HFF-Myc (cell line): ENCODE measurements at places on chromosomes 7 and 10.
A peak's percentile ranks its signal among the peaks of the same experiment; 100 is the strongest.

DNA sequence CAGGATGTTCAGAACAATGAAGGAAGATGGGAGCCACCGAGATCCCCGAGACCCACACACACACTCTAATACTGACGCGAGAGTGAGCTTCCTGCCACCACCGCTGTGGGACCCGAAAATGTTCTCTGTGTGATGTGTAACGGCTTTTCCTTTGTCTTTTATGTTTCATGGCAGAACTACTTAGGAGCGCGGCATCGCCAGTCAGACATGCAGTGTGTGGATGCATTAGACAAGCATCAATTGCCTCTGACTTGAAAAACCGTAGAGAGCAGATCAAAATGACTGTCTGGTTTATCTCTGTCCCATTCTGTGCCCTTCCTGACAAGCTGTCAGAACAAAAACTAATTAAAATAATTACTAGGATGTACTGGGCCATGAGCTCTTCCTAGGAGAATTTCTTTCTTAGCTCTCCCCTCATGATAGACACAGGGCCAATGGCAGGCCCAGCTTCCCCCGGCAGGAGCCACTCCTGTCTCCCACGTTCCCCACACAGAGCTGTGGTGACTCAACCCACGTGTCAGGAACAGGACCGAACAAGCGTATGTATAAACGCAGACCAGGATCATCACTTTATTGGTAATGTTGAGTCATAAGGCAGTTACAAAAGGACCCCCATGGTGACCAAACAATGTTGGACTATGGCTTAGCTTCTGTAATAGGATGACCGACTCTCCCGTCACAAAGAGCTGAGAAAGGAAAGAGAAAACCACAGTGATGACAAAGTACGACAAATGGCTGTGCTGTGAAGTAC is 705.0 kb downstream of the PARD3 start:
- DNase-seq = no peak

- DNase-seq = no peak
These were observed 23.8 kb upstream of the GSDME start for GRCh38 chr7:24781106-24781505.

GRCh38 chr10:35336084-35336831 is at the start of gene CCNY:
Gene CCNY (plus strand): TSS chr10:35336509. CDS start chr10:35337054, 545 bp downstream.
- DNase-seq = no peak

GRCh38 chr7:6423942-6424701 is 23.6 kb downstream of the DAGLB start:
- no peak for DNase-seq

DNA sequence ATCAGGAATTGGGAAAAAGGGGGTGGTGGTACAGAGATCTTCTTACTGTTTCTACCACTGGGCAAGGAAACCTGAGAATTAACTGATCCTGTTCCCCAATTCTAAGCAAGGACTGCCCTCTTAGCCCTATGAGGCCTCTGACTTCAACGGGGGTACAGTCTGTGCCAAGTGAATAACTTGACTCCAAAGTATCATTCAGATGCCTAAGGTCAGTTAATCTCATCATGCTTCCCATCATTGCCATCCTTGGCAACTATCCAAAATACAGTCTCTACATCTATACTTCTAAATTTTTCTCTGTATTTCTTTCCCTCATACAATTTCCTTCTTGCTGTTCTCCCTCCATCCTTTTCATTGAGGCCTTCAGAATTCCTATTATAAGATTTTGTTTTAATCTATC is 10.5 kb downstream of the PPP3CB start:
- no peak for DNase-seq

DNA sequence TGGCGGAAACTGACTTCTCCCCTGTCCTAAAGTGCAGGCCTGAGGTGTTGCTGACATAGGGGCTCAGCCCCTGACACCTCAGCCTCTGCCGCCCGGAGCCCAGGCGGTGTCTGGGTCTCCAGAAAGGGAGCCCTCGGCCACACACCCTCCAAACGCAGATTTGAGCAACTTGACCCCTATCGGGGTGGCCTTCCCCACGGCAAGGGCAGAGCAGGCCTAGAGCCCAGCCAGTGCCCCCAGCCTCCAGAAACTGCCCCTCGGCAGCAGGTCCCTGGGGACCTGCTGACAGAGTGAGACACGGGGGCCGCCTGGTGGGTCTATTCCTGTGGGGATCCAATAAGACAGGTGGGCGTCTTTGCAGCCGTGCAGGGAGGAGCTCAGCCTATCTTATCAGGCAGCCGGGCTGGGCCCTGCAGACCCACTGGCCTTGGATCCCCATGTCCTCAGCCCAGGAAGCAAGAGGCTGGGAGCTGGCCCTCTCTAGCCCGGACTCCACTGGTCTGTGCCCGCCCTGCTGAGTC is 11.0 kb downstream of the TMEM184A start:
- DNase-seq = no peak

- DNase-seq = no peak
These were observed 41.1 kb downstream of the AKR1E2 start for GRCh38 chr10:4867109-4867519.

- no peak for DNase-seq
These were observed 14.3 kb downstream of the EIF4EBP2 start for GRCh38 chr10:70418229-70418628.

DNA sequence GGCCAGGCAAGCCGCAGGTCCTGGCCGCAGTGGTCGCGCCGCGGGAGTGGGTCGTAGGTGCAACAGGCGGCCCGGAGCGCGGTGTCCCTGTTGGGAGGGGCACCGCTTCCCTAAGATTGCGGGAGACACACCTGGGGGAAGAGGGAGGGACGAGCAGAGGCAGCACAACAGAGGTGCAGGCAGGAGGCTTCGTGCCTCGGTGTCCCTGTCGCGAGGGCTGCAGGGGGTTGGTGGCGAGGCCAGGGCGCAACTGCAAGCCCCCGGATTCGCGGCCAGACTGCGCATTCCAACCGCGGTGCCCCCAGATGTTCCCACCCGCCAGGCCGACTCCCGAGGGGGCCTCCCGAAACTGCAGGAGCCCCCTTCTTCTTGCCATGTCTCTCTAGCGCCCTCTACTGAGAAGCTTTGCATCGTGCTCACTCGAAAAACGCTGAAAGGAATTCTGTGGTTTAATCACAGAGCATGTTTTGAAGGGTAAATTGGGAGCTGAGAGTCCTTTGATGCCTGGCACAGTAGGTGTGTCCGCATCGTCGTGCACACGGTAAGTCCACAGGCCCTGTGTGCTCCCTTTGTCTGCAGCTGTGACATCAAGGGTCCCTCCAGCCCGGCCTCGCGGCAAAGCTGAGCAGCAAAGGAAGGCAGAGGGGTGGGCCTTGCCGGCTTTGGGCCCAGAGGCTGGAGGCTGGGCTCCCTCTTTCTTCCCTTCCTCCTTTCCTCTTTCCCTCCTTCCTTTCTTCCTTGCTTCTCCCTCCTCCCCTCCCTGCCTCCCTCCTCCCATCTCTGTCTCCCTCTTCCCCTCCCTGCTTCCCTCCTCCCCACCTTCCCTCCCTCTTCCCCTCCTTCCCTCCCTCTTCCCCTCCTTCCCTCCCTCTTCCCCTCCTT is 6.2 kb upstream of the MBL2 start:
- DNase-seq = peak; percentile 7

GRCh38 chr10:77884181-77884580 is 42.4 kb downstream of the DLG5 start:
- no peak for DNase-seq

GRCh38 chr7:77281780-77282478 is 82.3 kb upstream of the FGL2 start:
- DNase-seq = no peak

- no peak for DNase-seq
These were observed 214.7 kb upstream of the SLC26A5 start for GRCh38 chr7:103660455-103661371.

DNA sequence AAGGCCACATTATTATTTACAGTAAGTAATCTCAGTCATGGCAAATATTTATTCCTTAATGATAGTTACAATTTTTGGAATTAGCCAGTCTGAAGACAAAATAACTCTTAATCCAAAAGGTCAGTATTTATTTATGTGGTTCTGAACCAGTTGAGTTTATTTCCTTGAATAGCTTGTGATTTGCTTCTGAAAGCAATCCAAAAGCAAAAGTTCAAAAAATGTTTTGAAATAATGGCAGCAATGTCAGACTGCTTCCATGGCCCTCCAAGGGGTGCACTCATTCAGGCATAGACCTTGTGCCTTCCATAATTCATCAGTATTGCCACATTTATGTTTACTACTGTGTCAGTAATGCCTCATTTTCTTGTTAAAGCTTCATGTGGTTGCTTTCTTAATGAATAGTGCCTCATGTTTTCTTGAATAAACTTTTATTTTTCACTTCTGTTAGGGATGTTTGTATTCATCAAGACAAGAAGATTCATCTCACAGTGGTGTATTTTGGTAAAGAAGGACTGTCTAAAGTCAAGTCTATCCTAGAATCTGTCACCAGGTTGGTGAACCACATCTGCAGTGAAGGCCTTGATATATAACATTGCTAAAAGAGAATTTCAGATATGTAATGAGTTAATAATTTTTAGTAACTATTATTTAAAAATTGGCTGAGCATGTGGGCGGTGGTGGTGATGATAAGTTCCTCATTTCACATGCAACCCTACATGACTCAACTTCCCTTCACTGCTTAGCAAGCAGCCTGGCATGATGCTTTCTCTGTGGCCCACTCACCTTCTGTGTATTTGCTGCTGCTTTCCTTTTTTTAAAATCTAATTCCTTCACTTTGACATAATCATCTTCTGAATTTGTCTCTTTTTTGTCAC is 22.0 kb downstream of the CSGALNACT2 start:
- DNase-seq = no peak

DNA sequence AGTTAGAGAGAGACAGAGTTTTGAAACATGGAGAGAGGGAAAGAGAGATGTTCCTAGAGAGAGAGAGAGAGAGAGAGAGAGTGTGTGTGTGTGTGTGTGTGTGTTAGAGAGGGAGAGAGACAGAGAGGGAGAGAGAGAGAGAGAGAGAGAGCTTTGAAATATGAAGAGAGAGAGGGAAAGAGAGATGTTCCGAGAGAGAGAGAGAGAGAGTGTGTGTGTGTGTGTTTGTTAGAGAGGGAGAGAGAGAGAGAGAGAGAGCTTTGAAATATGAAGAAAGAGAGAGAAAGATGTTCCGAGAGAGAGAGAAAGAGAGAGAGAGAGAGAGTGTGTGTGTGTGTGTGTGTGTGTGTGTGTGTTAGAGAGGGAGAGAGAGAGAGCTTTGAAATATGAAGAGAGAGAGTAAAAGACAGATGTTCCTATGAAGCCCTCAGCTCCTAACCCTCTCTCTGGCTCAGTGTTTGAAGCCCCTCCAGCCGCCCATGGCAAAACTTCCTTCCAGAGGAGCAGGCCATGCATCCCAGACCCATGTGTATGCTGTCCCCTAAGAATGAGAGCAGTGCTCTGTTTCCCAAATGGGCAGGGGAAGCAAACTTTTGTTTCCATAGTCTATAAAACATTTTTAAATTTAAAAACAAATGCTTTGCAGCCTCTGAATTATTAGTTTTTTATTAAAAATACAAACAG is 130.9 kb downstream of the KCNMA1 start:
- no peak for DNase-seq

DNA sequence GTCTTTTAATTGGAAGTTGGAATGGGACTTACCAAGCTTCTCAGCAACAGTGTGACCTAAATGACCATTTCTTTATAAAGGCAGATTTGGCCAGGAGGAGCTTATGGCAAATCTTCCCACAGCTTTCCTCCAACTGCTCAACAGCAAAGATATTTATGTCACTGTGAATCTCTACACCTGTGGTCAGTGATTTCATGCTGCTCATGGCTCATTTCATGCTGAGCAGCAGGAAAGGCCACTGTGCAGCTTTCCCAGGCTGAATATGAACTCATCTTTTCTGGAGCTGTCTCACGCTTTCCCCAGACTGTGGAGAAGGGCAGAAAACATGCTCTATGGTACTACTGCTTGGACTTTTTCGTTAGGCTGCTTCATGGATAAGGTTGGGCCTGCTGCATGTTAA is 29.8 kb downstream of the CALCR start:
- no peak for DNase-seq

GRCh38 chr7:35975851-35976454 is 175.1 kb downstream of the SEPTIN7 start:
- peak; percentile 64 for DNase-seq
